Skin of body (tissue), 3 donors: ENCODE measurements at places on chromosomes 3 and 15. TPM values are rescaled to one million over a fixed set of nuclear protein-coding genes. Genes with fewer than 3 reads are reported as not detected.

GRCh38 chr3:188568736-188569135, 414.8 kb downstream of the LPP start:
- no peak for DNase-seq

DNA sequence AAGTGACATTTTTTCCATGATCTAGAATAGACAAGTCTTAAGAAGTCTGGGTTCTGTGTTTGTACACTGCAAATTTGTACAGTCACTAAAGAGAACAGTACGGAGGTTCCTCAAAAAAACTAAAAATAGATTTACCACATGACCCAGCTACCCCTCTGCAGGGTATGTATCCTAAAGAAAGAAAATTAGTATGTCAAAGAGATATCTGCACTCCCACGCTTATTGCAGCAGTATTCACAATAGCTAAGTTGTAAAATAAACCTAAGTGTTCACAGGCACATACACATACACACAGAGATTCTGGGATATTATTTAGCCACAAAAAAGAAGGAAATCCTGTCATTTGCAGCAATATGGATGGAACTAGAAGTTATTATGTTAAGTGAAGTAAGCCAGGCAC, 120.4 kb downstream of the ZIC1 start:
- DNase-seq = no peak

- DNase-seq = no peak
Observed at GRCh38 chr3:109640146-109640652, 302.9 kb upstream of the DPPA4 start.

GRCh38 chr3:64694114-64694513, 6.3 kb upstream of the ADAMTS9 start:
- no peak for DNase-seq

DNA sequence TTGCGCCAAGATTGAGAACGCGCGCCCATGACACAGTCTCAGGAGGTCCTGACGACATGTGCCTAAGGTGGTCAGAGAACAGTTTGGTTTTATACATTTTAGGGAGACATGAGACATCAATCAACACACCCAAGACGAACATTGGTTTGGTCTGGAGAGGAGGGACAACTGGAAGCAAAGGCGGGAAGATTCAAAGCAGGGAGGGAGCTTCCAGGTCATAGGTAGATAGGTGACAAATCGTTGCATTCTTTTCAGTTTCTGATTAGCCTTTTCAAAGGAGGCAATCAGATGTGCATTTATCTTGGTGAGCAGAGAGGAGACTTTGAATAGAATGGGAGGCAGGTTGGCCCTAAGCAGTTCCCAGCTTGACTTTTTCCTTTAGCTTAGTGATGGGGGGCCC, 828.4 kb upstream of the DPPA4 start:
- DNase-seq = no peak

Gene IL5RA
- total RNA-seq = 0.79 TPM

Gene GRK7
- total RNA-seq = 0.10 TPM

Gene GALNT15
- 2.5 TPM for total RNA-seq
